Endothelial cell of umbilical vein (primary cell): ENCODE measurements at places on chromosomes 3 and 15.
A peak's percentile ranks its signal among the peaks of the same experiment; 100 is the strongest.

DNA sequence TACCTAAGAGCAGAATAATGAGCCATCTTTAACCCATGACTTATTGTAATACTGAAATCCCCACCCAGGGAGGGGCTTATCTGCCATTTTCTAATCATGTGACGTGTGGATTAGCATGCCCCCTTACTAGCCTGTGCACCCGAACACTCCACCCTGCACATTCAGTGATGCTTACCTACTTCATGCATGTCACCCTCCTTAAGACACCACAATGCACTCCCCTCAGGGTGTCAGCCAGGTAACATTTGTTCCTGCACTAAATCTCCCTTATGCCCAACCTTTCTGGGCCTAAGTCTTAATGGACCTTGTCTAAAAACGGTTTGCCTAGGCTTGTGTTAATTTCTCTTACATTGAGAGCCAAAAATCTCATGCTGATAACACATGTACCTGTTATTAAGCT is 336.6 kb downstream of the OCA2 start:
- DNase-seq = no peak

DNA sequence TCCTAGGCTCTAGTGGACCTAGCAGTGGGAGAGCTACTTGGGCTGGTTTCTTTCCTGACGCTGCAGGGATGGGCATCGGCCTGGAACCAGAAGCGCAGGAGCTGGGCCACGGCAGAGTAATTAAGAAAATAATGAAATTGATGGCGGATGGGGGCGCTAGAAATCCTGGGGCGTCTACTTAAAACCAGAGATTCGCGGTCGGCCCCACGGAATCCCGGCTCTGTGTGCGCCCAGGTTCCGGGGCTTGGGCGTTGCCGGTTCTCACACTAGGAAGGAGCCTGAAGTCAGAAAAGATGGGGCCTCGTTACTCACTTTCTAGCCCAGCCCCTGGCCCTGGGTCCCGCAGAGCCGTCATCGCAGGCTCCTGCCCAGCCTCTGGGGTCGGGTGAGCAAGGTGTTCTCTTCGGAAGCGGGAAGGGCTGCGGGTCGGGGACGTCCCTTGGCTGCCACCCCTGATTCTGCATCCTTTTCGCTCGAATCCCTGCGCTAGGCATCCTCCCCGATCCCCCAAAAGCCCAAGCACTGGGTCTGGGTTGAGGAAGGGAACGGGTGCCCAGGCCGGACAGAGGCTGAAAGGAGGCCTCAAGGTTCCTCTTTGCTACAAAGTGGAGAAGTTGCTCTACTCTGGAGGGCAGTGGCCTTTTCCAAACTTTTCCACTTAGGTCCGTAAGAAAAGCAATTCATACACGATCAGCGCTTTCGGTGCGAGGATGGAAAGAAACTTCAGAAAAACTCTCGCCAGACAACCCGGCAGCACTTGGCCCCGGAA is 6.1 kb downstream of the SOX14 start:
- no peak for DNase-seq

DNA sequence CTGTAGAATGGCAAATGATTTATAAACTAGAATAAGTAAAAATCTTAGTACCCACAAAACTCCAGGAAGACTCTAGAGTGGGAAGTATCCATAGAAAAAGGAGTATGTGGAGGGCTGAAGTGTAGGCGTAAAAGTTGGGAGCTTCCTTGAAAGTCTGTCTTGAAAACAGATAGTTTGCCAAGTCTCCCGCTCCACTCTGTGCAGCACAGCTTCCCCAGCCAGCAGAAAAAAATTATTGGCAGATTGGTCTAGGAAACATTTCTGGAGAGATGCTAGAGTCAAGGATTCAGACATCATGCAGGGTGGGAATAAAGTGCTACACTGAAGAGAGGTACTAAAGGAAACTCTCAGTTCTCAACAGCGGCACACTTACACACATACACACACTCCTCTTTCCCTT is 53.4 kb upstream of the CD200R1L start:
- DNase-seq = no peak

DNA sequence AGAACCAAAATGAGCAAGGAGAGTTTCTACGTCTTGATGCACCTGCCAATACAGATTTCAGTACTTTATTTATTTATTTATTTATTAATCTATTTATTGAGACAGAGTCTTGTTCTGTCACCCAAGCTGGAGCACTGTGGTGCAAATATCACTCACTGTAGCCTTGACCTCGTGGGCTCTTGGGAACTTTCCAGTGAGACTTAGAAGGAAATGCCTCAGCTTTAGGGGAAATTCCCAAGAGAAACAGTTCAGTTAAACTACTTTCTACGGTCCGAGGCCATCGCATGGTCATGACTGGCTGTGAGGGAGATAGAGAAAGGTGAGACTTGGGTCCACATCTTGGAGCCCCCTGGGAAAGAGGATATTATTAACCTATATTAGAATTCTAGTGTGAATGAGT is 47.0 kb upstream of the HERC1 start:
- peak; percentile 88 for DNase-seq

GRCh38 chr15:62821384-62822131 is 221.0 kb upstream of the TPM1 start:
- DNase-seq = no peak

DNA sequence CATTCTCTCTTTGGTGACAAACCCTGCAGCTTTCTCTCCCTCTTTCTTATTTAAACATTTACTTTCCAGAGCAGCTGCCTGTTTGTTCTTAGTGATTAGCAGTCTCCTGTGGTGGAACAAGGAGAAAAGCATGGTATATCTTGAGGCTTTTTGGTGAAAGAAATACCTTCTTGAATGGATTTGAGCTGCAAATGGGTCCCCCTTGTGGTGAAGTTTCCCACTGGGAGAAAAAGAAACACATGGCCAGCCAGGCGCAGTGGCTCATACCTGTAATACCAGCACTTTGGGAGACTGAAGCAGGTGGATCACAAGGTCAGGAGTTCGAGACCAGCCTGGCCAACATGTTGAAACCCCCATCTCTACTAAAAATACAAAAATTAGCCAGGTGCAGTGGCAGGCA is 48.3 kb upstream of the ACP3 start:
- peak; percentile 10 for DNase-seq

- no peak for DNase-seq
Observed at GRCh38 chr15:33801954-33802353, 166.3 kb upstream of the CHRM5 start.

GRCh38 chr15:64630396-64631107 is 144.8 kb downstream of the RBPMS2 start:
- DNase-seq = no peak

DNA sequence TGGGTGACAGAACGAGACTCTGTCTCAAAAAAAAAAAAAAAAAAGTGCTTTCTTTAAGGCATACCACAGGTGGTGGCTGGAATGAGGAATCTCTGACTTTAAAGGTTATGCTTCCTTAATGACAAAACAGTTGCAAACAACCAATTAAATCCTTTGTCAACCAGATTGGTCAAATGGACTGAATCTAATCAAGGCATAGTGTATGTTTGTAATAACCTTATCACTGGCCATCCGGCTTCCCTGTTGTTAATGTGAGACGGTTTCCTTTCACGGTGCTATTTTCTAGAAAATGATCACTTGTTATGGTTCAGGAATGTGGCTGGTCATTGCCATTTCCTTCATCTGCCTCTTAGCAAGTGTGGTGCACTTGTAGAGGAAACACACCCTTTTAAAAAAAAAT is 75.9 kb downstream of the FLNB start:
- peak; percentile 98 for DNase-seq

- DNase-seq = no peak
Observed at GRCh38 chr3:150330872-150331271, 77.2 kb upstream of the TSC22D2 start.

GRCh38 chr15:92893200-92893599 is 6.9 kb upstream of the CHD2 start:
- no peak for DNase-seq
